ENCODE measurements at places on chromosomes 6 and 20.

DNA sequence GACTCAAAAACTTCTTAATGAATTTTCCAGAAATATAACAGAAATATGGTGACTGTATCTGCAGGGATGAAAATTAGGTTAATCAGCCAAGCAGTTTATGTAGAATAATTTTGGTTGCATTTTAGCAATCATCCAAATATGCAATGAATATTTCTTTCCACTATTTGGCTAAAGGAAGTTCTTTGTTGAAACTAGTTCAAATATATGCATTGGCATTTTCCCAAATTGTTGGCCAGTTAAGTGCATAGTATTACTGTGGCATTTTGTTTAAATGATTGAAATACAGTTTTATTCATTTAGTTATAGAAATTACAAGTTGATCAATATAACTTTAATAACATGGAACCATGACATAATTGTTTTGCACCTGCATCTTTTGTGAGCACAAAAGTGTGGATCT is 115.5 kb downstream of the DOK5 start:
- no peak for DNase-seq

GRCh38 chr6:53035549-53036213 is 29.5 kb upstream of the FBXO9 start:
- peak; percentile 67 for DNase-seq

DNA sequence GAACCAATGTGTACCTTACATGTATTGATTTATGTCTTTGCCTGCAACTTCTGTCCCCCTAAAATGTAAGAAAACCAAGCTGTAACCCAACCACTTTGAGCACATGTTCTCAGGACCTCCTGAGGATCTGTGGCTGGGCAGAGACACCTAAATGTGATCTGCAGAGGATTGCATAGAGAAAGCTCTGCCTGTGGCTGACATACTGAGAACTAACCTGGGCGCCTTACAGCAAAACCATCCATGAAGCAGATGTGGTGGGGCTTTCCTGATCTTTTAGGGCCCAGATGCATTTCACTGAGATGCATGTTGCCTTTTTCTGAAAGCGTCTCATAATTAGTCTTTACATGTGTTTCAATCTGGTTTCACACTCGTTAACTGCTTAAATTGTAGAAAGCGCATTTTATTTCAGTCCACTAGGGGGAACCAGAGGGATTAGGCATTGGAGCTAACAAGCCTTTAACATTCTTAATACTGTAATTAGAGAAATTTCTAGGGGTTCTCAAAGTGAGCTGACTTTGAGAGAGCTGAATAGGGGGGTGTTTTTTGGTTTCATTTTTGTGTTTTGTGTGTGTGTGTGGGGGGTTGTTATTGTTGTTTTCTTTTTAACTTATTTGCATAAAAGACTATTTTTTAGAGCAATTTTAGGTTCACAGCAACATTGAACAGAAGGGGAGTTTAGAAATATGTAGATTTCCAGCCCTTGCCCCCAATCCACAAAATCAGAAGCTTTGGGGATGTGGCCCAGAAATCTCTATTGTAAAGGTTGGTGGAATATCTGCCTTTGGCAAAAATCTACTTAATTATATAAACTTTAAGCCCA is 50.9 kb upstream of the FAM184A start:
- peak; percentile 85 for DNase-seq

GRCh38 chr6:42075159-42075838 is 25.0 kb downstream of the TAF8 start:
- DNase-seq: peak; percentile 71

GRCh38 chr20:2463616-2464365 is 6.8 kb downstream of the SNRPB start:
- DNase-seq: no peak

DNA sequence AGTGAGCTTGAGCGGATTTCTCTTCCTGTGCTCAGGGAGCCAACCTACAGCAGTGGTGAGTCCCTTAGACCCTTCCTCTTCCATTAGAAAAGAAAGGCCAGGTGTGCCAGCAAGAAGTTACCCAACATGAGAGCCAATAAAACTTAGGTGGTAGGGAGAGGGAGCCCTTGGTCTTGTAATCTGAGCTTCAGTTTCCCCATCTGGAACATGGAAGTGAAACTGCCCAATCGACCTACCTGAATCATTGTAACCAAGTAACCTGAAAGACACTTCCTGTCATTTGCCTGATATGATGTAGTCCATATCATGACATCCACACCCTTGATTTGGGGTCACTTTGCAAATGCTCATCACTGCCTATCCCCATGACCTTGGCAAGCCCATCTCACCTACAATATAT is 66.4 kb downstream of the MDGA1 start:
- DNase-seq: no peak

GRCh38 chr20:58776109-58776508 is 74.6 kb downstream of the GNAS-AS1 start:
- no peak for DNase-seq

GRCh38 chr20:48006036-48006833 is 221.0 kb upstream of the SULF2 start:
- DNase-seq: no peak

DNA sequence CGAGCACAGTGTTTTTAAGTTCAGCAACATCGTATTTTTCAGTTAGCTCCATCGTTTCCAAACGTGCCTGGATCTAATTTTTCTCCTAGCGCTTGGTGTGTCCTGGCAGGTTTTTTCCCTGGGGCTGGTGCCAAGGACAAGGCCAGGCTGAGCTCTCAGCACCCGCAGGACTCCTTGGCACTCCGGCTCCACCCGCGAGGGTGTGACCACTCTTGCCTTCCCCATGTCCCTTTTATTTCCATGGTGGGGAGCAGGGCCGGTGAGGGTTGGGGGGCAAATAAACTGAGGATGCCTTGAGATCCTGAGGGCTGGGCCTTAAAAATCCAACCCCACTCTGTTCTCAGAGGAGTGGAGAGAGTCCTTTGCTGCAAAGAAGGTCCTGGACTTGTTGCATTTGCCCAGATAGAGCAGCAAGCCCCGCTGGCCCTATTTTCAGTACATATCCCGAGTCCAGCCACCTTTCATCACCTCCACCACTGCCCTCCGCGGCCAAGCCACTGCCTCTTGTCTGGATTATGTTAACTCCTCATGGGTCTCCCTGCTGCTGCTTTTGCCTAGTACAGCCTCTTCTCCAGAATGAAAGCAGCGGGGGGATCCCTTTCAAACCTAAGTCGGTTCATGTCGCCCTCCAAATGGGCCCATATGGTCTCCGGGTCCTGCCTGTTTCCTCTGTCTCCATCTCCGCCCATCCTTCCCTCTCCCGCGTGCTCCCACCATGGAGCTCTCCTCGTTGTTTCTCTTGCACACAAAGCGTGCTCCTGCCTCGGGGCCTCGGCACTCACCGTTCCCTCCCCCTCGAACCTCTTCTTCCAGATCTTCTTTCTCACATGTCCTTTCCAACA is 4.5 kb upstream of the RAB44 start:
- no peak for DNase-seq

- DNase-seq: no peak
Measured at GRCh38 chr6:94026575-94026974, 607.2 kb upstream of the EPHA7 start.

DNA sequence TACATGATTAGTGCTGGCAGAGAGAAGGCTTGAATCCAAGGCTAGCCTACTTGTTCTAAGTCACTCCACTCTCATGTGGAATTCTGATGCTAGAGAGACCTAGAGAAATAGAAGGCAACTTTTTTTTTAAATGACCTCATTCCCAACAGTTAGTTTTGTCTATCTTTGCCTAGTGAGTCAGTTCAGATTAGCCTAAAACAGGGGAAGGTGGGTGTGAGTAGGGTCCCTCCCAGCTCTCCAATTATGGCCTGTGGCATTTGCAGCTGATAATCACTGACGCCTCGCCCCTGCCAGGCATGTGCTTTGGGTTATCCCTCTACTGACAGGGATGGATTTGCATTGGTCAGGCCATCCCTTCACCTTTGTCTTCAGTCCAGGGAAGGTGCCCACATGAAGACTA is 13.6 kb downstream of the TXLNB start:
- DNase-seq: no peak

- no peak for DNase-seq
Measured at GRCh38 chr6:43124481-43124880, 46.6 kb upstream of the SRF start.

DNA sequence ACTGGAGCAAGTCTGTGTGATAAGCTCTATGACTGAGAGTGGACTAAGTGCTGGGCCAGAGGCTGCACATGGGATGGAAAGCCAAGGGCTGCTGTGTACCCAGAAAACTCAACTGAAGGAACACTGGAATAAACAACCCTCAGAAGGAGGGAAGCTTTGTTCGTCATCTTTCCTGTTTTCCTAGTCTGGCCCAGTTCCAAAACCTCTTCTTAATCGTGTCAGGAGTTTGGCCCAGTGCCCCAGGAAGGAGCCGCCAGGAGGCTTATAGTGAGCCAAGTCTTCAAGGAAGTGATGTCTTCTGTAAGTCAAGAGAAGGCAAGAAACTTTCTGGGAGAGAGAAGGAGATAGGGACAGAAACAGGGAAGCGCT is 23.3 kb upstream of the TOP1 start:
- DNase-seq: peak; percentile 98

DNA sequence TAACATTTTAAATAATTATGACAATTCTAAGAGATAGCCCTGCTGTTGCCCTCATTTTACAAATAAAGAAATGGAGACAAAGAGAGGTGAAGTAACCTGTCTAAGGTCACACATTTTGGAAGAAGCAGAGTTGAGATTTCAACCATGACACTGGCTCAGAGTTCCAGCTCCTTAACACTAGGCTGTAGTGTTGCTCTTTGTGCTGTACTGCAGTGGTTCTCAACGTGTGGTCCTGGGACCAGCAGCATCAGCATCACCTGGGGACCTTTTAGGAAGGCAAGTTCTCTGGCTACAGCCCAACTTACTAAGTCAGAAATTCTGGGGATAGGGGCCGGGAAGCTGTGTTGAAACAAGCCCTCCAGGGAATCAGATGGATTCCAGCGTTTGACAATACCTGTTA is 62.4 kb upstream of the FERMT1 start:
- no peak for DNase-seq

DNA sequence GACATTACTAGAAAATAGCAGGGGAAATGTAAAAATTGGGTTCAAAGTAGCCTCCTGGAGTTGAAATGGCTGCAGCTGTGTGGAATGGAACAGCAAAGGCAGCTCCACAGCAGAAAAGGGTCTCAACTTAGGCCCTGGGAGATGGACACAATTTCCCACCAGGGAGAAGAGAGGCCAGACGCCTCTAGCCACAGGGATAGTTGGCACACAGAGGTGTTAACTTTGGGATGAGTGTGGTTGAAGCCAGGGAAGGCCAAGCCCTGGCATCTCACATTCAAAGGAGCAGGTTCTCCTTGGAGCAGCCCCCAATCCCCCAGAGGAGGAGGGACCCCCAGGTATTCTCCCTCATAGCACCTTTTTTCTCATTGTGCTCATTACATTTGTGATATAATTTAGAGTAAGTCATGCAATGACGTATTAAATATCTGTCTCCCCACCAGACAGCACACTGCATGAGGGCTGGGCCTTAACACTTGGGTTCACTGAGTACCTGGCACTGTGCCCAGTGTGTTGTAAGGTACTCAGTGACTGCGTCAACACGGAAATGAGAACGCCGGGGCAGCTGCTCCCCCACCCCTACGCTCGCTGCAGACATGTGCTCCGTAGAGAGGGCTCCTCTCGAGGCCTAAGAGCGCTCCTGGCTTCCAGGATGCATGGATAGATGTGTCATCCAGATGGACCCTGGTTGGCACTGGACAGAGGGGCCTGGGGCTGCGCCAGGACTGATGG is 76.0 kb upstream of the CD93 start:
- DNase-seq: peak; percentile 25

DNA sequence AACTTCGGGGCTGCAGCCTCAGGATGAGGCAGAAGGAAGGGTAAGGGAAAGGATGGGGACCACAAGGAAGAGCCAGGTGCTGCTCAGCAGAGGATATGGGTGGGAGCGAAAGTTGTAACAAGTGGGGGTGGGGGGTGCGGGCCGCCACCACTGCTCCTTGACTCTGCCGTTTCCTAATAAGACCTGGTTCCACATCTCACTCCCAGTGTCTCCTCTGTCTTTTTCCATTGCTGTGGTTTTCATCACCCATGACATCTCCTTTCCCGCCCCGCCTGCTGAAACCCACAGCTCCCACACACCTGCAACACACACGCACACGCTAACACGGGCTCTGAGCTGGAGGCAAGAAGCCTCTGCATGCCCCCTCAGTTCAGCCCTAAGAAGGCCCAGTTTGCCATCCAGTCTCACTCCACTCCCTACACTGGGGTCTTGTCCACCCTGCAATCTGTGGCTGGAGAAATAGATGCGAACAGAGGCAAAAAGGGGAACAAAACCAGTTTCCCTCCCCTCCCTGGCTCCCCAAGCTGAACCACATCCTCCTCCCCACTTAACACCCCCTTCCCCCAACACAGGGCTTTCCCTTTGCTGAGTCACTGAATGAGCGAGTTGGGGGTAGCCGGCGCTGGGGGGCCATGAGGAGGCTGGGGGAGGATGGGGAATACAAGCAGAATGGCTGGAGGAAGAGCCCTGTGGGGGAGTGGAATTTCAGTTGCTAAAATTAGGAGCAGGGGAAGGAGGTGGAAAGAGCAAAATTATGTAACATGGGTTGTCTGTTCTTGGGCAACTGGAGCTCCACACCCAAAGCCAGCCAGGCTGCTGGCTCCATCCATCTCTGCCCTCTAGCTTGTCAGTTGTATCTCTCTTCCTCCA is 11.5 kb downstream of the NFKBIL1 start:
- DNase-seq: peak; percentile 40

GRCh38 chr6:141467041-141467440 is 665.7 kb upstream of the GJE1 start:
- no peak for DNase-seq

GRCh38 chr6:32379545-32379944 is 7.8 kb upstream of the TSBP1 start:
- DNase-seq: no peak

DNA sequence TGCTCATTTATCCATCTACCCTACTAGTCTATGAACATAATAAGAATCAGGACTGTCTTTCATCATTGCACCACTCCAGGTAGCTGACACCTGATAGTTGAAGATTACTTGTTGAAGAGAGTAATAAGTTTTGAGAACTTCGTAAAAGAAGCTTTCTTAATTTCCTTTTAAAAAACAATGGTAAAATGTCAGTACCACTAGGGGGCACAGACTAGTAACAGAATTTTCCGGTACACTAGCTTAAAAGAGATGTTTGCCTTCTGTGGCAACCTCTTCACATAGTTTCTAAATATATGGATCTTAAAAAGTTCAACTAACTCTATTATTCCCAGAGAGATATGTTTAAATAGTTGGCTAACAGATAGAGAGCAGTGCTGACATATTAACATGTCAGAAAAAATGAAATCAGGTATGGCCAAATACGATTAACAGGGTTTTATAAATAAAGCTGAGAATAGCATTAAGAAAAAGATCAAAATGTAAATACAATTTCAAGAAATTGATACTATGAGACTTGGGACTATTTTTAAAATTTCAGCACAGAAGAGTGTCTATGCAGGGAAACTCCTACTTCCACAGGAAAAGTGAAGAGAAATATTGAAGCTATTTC is 5.4 kb upstream of the KCNQ5 start:
- peak; percentile 42 for DNase-seq
